Pancreas (tissue), 10 donors: ENCODE measurements at places on chromosomes 6 and 20.

GRCh38 chr6:119096721-119097565 is 18.5 kb upstream of the FAM184A start:
- DNase-seq = no peak

DNA sequence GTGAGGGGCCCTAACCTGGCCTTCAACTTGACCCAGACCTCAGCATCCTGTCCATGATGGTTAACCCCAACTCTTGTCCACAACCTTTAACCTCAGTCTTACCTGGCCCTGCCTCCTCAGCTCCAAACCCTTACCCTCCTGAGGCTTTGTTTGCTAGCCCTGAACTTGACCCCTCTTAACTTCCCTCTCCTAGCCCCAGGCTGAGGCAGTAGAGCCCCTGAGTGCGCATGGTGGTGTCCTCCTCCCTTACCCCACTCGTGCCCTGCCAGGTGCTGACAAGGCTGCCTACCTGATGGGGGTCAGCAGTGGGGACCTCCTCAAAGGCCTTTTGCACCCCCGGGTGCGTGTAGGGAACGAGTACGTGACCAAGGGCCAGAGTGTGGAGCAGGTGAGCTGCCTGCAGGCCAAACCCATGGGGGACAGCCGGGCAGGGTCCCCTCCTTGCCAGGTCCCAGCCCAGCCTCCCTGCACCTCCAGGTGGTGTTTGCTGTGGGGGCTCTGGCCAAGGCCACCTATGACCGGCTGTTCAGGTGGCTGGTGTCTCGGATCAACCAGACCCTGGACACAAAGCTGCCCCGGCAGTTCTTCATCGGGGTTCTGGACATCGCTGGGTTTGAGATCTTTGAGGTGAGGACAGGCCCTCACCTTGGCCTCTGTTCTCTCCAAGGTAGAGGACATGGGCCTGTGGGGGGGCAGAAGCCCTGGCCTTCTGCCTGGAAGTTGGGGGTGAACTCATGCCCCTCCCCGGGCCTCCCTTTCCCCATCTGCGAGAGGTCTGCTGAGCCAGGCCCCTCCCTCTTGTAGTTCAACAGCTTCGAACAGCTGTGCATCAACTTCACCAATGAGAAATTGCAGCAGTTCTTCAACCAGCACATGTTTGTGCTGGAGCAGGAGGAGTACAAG is 31.9 kb downstream of the MYH7B start:
- DNase-seq = no peak

DNA sequence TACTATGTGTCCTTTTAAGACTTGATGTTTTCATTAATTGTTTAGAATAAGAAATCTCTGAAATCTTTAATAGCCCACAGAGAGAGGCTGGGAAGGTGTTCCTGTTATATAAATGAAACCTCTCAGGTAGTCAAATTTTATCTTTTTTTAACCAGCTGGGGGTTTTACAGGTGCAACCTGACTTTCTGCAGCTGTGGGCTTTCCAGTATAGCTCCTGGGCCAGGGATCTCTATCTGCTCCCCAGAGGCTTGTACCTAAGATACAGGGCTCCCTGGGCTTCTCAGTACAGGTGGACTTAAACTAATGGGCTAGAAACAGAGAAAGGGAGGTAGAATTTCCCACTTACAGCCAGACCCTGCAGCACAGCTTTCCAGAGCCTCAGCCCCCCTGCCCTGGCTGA is 49.4 kb downstream of the HLA-C start:
- no peak for DNase-seq

DNA sequence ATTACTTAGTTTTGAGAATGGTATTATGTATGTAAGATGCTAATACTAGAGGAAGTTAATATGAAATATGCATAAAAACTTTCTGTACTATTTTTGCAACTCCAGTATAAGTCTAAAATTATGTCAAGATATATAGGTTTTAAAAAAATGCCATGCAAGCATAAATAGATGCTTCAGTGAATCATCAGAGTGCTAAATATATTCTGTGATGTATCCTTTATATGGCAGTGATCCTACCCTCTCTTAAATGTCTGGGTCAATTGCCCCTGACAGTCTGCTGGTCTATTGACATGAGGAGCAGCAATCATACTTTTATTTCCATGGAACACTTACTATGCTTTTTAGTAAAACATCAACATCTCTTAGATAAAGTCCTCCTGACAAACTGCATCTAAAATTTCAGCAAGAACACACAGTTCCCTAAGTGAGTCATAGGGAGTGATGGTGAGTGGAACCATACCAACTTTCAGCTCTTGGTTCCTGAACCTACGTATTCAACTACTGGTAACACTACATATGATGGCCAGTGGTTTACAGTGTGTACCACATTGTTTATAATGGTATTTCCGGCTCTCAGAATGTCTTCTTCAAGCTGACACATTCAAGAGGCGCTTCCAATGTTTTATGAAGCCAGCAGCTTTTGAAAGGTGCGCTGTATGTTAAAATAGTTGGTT is 928.7 kb upstream of the GJE1 start:
- DNase-seq = no peak

DNA sequence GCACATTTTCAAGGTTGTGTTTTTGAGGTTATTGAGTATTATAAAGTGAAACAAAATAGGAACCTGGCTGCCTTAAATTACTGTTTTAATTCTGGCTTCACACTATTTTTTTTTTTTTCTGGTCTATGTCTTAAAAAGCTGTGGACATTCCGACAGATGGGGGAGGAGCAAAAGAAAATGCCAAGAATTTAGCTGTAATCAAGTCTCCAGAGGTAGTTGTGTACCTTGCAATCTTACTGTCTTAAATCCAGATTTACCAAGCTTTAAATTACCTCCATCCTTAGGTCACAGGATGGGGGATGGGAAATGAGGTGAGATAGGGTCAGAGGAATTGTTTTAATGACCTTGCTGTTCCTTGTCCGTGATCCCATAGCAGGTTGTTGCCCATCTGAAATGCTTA is 182.8 kb downstream of the UTRN start:
- no peak for DNase-seq

DNA sequence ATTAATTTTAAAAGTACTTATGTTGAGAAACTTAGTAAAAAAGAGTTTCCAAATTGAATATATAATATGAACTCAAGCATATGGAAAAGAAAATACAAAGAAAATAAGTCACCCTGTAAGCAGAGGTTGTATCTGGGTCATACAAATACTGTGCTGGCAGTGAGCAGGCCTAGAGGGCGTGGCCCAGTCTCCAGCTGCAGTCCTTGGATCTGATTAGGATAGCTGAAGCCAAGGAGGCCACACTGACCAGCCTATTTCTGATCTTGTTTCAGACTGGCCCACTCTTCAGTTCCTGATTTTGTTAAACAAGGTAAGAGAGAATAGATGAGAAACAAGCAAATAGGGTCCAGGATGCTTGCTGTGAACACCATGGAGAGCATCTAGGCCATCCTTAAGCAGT is 228.8 kb downstream of the EPM2A start:
- DNase-seq = no peak

DNA sequence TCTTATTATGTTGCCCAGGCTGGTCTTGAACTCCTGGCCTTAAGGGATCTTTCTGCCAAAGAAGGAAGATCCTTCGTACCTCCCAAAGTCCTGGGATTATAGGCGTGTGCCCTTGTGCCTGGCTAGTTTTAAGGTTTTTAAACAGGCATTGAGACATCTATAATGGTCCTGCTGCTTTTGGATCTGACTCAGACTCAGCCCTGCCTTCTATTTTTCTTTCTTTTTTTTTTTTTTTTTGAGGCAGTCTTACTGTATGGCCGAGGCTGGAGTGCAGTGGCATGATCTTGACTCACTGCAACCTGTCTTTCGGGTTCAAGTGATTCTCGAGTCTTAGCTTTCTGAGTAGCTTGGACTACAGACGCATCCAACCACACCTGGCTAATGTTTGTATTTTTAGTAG is 73.7 kb downstream of the PHF20 start:
- DNase-seq = no peak

- DNase-seq = no peak
Observed at GRCh38 chr6:84825461-84825860, 61.1 kb upstream of the TBX18 start.

DNA sequence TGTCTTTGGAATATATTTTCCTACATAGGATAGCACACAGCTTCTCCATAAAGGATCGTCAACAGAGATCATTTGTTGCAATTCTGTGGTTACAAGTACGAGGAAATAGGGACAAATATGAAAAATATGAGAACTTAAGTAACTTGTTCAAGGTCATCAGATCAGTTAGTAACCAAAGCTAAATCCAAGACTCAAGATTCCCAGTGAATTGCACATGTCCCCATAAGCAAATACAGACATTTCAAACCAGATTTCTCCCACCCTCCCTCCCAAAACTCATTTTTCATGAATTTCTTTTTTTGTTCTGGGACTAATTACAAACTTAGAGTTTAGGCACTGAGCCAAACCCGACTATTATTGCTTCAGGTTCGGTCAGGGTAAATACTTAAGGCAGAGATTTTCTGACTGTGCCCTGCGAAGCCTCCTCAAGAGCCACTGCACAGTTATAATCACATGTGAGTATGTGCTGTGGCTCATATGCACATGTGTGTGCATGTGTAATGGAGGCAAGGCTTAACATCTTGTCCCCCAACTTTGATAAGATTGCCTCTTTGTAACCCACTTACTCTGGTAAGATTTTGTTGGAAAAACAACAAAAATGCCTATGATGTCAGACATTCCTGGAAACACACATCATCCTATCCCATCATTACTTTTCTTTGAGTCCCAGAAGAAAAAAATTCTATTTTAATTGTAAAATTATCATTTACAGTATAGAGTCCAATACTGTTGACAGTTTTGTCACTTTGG is 216.2 kb downstream of the CD83 start:
- no peak for DNase-seq

- no peak for DNase-seq
Observed at GRCh38 chr6:36580184-36580526, 14.0 kb upstream of the SRSF3 start.

- no peak for DNase-seq
Observed at GRCh38 chr6:156954816-156955215, 177.6 kb downstream of the ARID1B start.

- no peak for DNase-seq
Observed at GRCh38 chr6:75466636-75467035, 27.0 kb downstream of the FILIP1 start.

DNA sequence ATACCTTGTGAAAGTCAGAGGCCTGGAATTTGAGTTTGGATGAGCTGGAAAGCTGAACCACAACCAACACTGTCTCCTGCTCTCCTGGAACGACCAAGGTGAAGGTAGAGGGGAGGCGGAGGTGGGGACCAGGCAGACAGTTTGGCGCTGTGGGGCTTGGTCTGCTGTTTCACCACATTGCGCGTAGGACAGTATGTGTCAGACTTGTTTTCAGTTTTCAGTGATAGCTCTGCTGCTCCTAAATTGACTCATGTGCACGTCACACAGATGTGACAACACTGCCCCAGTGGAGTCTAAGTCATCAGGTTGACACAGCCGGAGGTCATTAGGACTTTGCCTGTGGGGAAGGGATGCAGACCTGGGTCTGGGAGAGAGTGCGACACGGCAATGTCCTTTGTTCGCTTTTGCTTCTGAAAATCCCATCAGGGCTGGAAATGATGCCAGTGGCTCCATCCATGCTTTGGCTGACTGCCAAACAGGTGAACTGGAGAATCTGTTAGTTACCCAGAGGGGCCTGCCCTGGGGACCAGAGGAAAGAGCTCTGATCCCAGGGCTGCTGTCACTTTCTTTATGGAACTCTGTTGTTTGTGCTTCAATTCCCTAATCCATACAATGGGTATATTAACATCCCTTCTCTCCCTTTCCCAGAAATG is 255.5 kb downstream of the CDC5L start:
- no peak for DNase-seq

- no peak for DNase-seq
Observed at GRCh38 chr6:56663344-56663743, 20.7 kb upstream of the DST start.

- DNase-seq = no peak
Observed at GRCh38 chr6:44976677-44977641, 351.2 kb upstream of the RUNX2 start.

- no peak for DNase-seq
Observed at GRCh38 chr6:97563529-97563928, 280.5 kb upstream of the MMS22L start.

DNA sequence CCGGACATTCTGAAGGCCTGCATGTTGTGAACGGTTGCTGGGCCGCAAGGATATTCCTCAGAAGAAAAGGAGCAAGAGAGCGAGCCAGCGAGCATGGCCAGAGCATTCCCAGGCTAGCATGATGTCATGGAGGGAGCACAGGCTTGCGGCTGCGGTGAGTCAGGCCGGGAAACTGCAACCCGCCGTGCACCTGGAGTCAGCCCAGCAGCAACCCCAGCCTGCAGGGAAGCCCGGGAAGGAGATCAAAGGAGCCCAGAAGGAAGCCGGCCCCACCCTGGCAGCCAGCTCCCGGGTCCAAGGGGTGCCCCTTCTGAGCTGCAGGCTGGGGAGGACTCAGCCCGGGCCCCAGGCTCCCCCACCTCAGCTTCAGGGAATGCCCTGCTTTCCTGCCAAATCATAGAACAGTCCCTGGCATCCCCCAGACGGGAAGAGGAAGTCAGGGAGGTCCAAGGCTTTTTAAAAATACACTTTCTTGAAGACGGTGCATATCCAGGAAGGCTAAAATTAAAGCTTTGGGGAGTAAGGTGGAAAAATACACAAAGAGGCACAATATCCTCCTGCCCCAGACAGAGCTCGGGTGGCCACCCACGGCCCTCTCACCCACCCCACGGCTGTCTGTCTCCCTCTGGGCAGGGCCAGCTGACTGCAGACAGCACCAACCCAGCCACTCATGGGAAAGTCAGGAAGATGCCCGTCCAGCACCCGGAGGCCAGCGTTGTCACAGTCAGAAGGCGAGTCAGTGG is 53.7 kb downstream of the BMP7 start:
- DNase-seq = peak; percentile 70

- DNase-seq = no peak
Observed at GRCh38 chr20:17570347-17571152, 675 bp downstream of the DSTN start.

GRCh38 chr6:110534731-110535492 is 58.5 kb upstream of the SLC22A16 start:
- DNase-seq = no peak

GRCh38 chr6:139753198-139753861 is 378.9 kb upstream of the CITED2 start:
- no peak for DNase-seq

DNA sequence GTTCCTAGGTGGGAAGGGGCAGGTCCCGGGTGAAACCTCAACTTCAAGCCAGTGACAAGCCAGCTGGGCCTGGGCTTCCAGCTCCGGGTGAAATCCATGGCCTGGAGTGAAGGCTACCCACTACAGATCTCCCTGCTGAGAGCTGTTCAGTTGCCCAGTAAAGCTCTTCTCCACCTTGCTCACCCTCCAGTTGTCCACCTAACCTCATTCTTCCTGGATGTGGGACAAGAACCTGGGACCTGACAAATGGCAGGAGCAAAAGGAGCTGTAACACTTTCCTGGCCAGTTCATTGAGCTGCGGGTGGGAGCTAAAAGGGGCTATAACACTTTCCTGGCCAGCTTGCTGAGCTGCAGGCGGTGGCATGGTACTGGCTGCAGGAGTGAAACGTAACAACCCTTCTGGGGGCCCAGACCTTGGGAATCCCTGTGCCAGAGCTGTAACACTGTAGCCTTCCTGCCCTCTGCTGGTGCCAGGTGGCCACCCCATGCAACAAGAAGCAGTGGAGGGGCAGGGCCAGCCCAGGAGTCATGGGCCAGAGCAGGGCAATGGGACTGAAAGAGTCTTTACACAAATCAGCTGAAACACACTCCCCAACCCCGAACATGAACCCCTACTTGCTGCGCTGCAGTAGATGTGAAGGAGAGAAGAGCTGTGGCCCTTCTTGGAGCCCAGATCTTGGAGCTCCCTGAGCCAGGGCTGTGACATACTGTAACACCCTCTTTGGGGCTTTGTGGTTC is 3.6 kb upstream of the HINT3 start:
- no peak for DNase-seq
